D721Med (cell line): ENCODE measurements at places on chromosomes 2 and 18.

GRCh38 chr18:28468901-28469300, 292.0 kb upstream of the CDH2 start:
- DNase-seq, result no peak

- DNase-seq, result no peak
These were observed 3.1 kb downstream of the DCC start for GRCh38 chr18:52343138-52343537.

DNA sequence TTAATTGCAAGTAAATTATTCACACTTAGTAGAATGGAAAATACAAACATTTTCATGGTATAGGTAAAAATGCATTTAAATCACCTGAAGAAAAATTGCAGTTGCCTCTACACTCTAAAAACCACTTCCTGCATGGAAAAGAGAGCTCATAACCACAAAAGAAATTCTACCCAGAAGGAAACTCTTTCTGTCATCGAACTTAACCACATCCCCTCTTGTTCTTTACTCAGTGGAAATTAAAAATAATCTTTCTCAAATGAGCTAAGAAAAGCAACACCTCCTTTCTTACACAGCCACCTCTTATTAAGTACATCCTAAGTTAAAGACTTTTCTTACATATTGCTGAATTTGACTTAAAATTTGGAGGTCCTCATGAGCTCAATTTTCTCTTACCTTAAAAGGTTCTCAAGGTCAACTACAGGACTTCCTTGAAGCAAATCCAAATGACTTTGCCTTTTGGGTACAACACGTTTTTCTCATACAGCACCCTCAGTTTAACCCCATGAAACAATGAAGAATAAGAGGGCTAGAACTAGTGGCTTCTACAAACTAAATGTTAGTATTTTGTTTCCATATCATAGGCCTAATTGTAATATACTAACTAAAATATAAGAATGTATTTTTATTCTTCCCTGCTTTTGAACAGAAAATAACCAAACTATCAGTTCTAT, 109.1 kb upstream of the CRIM1 start:
- DNase-seq, result no peak

GRCh38 chr2:191565647-191566198, 112.2 kb upstream of the NABP1 start:
- DNase-seq, result no peak

GRCh38 chr2:233828546-233829192, 25.7 kb downstream of the HJURP start:
- DNase-seq, result no peak

DNA sequence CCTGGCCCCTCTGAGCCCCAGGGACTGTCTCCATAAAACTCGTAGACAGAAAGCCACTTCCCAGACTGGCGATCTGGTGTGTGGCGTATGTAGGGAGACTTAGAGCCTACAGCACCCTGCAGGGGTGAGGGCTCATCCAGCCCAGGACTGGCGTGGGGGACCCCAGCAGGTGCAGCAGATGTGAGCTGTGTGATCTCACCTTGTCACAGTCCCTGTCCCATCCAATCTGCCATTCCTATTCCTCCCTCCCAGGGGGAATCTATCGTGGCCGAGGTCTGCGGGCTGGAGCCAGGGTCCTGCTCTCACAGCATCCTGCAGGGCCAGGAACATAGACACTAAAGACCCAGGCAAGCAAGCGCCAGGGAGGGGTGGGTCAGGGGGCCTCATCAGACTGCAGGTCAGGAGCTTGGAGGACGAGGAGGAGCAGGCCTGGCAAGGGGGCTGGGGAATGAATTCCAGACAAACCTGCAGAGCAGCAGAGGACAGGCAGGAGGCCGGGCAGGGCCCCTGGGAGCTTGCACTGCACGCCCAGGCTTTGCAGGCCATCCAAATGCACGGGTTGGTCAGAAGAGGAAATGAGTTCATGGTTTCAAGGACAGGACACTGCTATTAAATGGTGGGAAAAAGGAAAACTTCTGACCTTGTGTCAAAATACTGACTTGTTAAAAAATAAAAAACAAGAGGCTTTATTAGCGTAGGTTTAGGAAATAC, 32.5 kb downstream of the HS6ST1 start:
- no peak for DNase-seq

DNA sequence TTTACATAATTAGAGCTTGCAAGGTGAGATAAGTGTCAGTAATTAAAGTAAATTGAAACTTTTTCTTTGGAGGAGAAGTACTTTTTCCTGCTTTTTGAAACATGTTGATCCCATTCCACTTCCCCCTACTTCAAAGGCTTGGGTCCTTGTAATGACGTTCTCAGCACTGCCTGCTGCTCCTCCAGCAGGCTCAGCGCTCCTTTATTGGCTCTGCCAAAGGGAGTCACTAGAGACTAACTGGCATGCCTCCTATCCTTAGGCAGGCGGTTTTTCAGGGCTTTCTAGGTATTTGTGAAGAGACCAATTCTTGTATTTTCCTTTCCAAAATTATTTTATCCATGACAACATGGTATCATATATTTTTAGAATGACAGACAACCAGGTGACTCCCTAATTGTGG, 43.9 kb upstream of the ACADL start:
- DNase-seq, result no peak

DNA sequence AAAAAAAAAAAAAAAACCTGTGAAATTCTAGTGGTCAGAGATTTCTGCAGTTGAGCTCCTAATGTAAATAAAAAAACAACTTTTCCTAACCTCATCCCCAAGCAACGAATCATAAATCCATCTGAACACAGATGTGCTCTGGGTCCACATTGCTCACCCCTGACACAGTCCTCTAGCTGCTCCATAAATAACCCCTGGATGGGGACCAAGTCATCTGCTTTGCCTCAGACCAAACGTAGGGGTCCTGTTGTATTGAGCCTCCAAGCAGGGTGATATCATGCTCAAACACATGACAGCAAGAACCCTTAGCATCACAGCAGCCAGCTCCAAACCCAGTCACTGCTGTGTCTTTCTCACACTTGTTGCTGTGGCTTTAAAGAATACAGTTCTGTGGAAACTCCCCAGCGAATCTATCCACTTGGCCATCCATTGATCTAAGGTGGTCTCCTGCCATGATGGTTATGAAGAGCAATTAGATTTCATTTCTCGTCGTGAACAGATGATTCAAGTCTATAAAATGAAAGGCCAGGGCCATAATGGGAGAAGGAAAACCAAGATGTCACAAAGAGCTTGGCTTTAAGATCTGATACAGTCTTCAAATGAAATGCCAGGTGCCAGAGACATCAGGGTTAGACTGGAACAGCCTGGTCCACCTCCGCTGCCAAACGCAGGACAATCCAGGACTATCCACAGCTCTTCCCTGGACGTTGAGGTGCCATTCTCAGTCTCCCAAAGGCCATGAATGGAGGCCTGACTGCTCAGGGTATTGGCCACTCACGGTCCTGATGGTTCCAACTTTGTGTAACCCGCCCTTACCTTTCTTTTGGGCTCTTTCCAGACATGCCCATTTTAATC, 39.0 kb downstream of the TBC1D8 start:
- no peak for DNase-seq

GRCh38 chr2:39682066-39682692, 16.5 kb downstream of the TMEM178A start:
- DNase-seq, result no peak

- DNase-seq, result no peak
These were observed 40.7 kb downstream of the RALB start for GRCh38 chr2:120293096-120294007.

DNA sequence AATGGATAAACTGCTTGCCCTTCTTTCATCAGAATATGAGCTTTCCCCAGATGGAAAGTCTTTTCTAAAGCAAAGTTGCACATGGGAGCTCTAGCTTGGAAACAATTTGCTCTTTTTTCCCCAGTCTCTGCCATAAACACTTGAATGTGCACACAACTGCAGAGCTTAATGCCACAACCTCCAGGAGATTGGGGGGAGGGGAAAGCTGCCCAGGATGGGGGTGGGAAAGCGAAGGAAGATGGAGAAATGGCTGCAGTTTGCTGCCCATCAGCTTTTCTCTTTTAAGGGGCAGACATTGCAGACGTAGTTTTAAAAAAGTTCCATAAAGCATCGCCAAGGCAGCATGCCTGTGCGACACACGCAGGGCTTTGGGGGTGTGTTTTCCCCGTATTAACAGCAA, 1.5 kb downstream of the ACKR3 start:
- no peak for DNase-seq

GRCh38 chr2:238784671-238785527, 63.0 kb upstream of the TWIST2 start:
- peak; percentile 43 for DNase-seq

DNA sequence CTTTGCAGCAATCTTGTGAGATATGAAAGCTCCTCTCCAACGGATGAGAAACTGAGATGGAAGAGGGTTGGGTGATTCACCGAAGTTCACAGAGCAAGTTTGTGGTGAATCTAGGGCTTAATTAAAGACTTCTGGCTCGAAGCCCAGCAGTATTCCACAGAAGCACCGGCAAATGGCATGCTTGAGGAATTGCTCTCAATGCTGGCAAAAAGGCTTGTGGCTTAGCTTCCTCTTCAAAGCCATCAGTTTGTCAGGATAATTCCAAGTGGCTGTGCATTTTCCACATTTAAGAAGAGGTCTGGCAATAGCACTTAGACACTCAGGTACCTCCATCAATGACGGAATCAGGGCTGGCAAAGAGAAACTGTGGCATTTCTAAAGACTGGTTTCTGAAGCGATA, 98.7 kb upstream of the SLC66A3 start:
- no peak for DNase-seq

DNA sequence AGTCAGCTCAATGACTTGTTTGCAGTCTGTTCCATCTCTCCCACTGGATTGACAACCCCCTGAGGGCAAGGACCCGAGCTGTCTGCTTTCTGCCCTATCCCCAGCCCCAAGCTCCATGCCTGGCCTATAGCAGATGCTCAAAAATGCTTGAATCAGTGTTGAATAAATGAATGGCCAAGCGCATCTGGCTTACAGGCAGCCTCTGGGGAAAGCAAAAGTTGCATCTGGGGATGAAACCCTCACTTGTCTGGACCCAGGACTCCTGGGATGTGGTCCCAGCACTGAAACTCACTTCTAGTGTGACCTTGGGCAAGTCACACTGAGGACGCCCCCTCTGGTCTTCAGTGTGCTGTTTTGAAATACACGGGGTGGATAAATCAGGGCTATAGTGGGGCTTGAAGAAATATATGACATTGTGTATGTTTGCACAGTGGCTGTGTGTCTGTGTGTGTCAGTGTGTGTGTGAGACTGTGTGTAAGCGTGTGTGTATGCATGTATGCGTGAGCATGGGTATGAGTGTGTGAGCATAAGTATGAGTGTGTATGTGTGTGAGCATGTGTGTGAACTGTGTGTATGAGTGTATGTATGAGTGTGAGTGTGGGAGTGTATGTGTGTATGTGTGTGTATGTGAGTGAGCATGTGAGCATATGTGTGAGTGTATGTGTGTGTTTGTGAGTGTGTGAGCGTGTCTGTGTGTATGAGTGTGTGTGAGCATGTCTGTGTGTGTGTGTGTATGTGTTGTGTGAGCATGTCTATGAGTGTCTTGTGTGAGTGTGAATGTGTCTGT, 27.8 kb upstream of the TNS1 start:
- DNase-seq, result no peak

DNA sequence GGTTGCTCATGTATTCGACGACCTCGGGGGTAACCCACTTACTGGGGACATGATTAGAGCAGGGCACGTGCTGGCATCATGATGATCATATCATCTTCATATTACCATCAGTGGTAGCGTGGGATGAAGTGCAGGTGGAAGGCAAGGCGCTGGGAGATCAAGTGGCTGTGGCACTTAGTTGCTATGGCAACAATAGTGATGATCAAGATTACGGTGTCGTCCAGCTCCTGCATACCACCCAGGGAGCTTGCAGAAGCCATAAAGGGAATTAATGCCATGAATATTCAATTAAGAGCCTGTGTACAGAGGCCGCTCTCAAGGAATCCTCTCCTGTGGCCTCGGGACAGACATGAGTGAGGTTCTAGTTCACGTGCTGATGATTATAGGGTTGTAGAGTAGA, 237.2 kb upstream of the COPS8 start:
- DNase-seq, result no peak

DNA sequence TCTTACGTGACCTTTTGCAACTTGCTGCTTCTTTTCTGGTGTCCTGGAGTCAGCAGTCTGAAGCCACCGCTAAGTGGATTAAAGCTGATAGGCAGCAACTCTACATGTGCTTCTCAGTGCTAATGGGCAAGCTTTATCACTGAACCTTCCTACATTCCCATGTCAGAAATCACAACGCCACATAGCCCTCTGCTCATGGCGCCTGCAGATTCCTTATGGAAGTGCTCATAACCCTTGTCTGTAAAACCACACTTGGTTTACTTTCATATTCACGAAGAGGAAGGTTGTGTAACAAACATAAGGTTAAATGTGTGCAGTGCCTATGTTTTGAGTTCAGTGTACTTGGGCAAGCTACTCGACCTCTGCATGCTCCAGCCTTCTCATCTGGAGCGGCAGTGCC, 319.8 kb downstream of the FBXO15 start:
- DNase-seq, result no peak

- no peak for DNase-seq
These were observed 21.4 kb upstream of the LTBP1 start for GRCh38 chr2:32925283-32925815.

- DNase-seq, result no peak
These were observed 391.5 kb upstream of the VWC2L start for GRCh38 chr2:214019229-214019972.

DNA sequence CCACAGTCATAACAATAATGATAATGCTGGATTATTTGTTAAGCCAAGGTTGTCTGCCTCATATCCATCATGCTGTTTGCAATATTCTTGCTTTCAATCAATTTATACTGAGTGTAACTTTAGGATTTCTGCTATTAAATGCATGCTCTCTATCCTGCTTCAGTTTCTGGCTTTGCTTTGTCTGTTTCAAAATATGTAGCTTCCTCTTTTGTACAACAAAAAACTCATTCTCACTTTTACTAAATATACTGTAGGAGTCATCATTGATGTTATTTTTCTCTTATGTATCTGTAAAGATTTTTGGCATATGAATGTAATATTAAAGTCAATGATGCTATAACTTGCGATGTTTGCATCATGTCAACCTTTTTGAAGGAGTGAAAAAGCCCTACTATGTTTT, 149.3 kb downstream of the GPD2 start:
- no peak for DNase-seq

DNA sequence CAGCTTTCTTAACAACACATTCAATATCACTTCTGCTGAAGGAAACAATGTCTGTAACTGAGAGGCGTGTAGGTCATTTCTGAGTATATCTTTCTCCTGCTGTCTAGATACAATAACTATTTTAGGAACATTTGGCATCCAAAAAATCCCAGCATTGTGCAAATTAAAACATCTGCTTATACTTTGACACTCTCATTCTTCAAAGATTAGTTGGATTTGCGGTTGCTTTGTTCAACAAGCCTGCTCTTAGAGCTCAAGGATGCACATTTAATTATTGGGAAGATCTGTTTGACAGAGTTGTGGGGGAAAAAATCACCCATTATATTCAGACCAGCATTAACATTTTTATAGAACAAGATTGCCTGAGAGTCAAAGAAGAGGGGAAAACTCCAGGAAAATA, 449.5 kb upstream of the HNRNPA3 start:
- peak; percentile 23 for DNase-seq

DNA sequence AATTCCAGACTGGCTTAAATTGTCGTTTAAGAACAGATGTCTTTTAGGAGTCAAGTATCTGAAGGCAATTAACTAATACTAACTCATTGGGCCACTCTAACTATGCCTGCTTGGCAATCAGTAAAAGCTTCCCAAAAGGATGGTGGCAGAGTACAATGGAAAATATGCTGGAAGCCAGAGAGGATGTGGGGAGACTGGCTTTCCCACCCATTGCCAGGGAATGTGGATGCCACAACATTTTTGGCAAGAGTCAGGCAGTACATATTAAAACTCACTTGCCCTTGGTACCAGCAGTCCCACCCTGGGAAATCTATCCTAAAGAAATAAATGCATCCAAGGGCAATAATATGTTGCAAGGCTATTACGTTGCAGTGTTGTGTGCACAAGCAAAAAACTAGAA, 74.0 kb upstream of the FZD7 start:
- DNase-seq, result no peak
